ENCODE measurements at places on chromosomes 1 and 21.

DNA sequence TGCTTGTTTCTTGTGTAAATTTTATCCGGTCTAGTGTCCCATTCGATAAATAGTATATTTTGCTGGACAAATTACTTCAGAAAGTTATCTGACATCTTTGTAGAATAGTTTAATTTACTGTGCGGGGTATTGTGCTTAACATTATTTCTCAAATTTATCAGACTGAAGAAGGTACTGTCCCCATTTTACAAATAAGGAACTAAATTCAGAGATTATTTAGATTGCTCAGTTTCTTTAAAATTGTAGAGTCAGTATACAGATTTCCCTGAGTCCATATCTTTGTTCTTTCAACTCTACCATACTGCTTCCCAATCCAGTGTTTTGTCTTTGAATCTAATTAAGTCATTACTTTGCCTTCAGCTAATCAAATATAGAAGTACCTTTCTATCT, 6.4 kb downstream of the ATP5PB start:
- DNase-seq, result no peak

DNA sequence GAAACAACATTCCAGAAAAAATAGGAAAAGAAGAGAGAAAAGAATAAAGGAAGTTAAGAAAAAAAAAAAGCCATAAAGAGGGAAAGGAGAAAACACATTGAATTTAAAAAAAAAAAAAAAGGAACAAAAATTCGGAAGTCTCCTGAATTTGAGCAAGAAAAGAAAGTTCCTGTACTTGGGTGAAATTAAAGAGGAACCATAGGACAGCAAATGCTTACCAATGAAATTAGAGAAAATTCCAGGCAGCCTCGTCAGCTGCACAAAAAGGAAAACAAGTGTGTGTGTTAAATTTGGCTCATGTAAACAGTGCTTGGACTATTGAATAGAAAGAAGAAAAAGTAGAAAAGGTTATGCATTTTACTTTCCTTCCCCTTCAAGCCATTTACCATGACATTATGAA, 4.9 kb downstream of the IL12RB2 start:
- no peak for DNase-seq

- DNase-seq, result no peak
These were observed 47.6 kb downstream of the TMED5 start for GRCh38 chr1:93132638-93133037.

- DNase-seq, result no peak
These were observed 22.4 kb upstream of the ARHGAP29 start for GRCh38 chr1:94259635-94260289.

DNA sequence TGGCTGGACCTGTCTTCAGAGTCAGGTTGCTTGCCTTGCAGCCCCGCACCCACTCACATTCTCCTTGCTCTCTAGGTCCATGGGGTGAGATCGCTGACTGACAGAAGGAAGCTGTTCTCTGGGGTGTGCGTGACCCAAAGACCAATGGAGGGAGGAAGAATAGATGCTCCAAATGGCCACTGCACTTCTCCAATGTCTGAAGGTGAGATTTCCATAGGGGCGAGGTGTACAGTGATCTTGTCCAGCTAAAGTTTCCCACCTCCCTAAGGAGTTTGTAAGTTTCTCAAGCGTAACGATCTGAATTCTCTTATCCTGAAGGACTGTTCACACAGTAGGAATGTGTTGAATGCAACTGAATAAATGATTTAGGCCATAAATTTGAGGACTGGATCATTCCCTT, 211.9 kb upstream of the IRF2BP2 start:
- DNase-seq, result no peak

- DNase-seq, result no peak
These were observed 14.9 kb downstream of the COLGALT2 start for GRCh38 chr1:184022668-184023067.

- no peak for DNase-seq
These were observed 3.5 kb upstream of the STK40 start for GRCh38 chr1:36389261-36389660.

DNA sequence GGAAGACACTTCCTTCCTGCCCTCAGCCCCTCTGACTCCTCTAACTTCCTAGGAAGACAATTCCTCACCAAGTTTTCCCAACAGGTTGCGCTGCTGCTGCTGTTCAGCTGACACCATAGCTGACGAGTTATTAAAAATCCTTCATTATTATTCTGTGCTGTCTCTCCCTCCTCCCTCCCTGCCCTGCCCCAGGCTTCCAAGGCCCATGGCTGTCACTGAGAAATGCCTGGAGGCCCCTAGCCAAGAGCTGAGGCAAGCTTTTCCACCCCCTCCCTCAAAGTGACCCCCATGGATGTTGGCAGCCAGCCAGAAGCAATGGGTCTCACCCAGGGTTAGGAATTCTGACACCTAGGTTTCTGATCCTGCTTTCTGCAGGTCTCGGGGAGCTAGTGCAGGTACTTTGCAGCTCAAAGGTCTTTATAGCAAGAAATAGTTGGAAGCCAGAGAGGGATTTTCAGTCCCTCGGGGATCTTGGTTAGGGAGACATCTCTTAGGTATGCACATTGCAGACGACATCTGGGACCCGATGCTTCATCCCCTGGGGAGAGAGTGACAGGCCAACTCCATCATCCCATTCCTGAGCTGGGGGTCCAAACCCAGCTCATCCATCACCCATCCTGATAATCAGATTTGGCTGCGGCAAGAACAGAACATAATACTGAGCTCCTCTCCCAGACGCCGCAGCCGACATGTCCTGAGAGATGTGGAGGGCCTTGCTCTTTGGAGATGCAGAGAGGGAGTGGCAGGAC, 65.0 kb downstream of the KIRREL1 start:
- DNase-seq, result no peak

DNA sequence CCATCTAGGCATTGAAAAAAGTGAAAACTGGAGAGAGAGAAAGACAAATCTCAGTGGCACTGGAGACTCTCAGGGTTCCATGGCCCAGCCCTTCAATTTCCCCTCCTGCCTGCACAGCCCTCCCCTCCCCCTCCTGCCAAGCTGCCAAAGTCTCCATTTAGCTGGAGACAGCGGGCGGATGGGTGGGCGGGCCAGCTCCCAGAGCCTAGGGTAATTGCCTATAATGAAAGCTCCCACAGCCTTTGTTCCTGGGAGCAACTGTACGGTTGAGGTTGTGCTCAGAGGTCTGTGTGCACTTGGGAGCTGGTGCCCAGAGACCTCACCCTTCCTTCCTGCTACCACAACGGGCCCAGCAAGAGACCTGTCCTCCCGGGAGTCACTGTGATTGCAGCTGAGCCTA, 89.6 kb downstream of the NAV1 start:
- DNase-seq, result no peak

DNA sequence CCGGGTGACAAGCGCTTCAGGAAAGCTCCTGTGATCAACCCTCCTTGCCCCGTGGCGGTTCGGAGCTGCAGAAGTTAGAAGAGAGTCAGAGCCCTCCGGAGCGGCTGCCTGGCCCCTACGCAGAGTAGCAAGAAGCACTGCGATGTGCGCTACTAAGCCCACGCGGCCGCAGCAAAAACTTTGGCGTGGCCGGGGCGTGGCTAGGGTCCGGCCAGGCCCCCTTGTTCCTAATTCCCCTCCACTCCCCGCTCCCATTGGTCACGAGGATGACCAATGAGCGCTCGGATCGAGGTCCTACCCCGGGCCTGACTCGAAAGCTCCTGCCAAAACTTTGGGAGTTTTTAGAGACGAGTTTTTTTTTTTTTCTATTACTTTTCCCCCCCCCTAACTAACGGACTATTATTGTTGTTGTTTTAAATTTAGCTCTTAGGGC, at the start of gene HLX:
Gene HLX, plus strand, starts transcription at position 368 of the 433 bp plus-strand sequence. CDS start 415 bp downstream, outside the sequence.
- DNase-seq, result no peak
